ENCODE measurements at places on chromosomes 2 and 18.

DNA sequence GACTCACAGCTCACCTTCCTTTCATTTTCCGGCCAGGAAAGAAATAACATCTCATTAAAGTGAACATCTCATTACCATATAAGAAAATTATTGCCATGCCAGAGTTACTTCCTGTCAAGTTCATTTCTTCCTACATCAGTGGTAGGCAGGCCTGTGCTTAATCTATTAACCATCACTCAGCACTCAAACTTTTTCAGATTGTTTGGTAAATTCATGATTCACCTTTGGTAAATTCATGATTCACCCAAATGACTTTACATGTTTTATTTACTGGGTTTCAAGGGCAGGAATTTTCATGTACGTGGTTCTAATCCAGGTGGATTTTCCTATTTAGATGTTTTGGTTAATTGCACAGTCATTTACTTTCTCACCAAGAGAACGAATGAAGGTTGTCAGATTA is 116.5 kb downstream of the CSRNP3 start:
- DNase-seq = peak; percentile 34

GRCh38 chr2:9060819-9061218 is 57.3 kb upstream of the MBOAT2 start:
- no peak for DNase-seq

GRCh38 chr18:48460929-48461583 is 51.9 kb upstream of the ZBTB7C start:
- peak; percentile 34 for DNase-seq

DNA sequence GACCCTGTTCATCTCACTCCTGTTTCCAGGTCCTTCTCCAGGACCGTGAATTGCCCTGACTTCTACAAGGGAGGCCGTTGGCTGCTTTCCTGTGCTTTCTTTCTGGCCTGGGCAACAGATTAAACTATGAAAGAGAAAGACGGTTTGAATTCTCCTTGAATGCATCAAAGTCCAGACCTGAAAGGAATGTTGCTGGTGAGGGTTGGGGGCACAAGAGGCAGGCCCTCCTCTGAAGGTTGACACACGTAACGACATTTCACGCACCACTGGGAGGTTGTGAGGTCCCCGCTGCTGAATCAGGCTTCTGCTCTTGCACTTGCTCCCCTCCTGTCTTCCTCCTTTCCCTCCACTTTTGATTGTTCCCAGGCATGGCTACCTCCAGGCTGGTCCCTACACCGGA is 141.9 kb downstream of the CYRIA start:
- DNase-seq = no peak

GRCh38 chr18:8763611-8764010 is 58.3 kb downstream of the MTCL1 start:
- no peak for DNase-seq

DNA sequence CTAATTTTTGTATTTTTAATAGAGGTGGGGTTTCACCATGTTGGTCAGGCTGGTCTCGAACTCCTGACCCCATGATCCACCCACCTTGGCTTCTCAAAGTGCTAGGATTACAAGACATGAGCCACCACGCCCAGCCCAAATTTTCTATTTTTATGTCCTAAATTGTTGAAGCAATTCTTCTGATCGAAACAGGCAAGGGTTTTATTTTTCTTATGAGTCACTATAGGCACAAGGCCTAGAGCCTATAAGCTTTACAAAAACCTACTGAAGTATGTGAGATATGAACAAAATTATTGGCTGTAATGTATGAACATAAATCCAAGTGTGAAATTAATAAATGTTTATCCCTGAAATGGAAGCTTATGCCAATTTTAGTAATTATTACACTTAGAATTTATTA is 464.2 kb upstream of the NRP2 start:
- no peak for DNase-seq

DNA sequence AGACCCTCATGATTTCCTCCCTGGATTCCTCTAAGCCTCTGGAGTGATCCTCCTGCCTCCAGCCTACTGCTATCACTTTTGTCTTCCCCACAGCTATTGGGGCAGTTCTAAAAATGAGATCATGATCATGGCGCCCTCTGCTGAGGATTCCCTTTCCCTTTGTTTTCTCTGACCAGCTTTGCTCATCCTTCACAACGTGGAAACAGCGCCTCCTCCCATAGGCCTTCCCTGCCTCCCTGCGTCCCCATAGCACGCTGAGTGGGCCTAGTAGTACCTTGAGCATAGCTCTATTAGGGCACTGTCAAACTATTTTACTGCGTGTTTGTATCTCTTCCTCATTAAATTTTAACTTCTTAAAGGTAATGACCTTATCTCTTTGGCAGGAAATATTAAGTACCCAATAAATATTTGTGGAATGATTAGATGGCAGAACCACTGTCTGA is 207.0 kb upstream of the FANCL start:
- DNase-seq = peak; percentile 42

- no peak for DNase-seq
These were observed 5.5 kb downstream of the PDE11A start for GRCh38 chr2:178066890-178067669.

DNA sequence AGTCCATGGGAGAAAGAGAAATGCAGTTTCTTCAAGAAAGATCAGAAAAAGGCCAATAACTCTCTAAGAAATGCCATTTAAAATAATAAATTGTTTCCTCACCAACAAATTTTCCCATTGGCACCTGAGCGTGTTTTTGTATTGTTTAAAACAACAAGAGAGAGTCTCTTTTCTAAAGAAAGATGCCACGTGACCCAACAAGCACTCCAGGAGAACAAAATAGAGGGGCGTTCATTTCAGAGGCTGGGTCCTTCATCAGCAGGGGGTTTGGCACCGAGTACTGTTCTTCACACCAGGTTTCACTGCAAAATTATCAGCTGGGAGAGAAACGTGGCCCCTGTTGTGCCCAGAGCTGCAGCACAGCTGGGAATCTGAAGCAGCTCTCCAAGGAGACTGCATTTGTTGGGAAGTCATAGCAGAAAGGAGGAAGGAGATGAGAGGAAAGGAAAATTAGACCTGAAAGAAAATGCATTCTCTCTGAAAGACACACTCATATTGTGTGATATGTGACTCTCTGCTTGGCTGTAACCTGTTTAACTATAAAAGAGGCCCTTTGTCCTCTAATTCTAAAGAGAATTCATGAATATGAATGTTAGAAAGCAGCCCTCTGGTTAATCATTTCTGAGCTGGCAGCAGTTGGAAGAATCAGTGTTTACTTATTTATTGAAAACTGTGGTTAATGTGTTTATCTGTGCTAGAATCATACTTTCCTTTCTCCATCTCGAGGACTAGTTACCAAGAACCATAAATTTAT is 205.3 kb upstream of the CDH20 start:
- DNase-seq = no peak

- DNase-seq = no peak
These were observed 504.9 kb downstream of the GALR1 start for GRCh38 chr18:77754475-77755044.

DNA sequence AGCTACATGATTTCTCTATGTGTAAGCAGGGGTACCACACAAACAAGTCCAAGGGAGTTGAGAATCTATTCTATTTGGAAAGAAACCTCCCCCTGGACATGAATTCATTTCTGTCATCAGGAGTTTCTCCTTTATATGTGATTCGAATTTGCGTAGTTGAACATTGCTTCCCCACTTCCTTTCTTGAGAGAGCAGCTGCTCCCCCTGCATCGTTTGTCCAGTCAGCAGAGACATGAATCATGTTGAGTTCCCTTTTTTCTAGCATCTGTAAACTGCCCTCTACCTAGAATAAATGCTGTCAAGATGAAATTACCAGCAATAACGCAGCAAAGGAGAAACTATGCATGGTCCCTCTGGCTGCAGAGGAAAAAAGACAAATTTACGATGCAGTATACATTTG is 73.8 kb downstream of the KIF5C start:
- DNase-seq = no peak

DNA sequence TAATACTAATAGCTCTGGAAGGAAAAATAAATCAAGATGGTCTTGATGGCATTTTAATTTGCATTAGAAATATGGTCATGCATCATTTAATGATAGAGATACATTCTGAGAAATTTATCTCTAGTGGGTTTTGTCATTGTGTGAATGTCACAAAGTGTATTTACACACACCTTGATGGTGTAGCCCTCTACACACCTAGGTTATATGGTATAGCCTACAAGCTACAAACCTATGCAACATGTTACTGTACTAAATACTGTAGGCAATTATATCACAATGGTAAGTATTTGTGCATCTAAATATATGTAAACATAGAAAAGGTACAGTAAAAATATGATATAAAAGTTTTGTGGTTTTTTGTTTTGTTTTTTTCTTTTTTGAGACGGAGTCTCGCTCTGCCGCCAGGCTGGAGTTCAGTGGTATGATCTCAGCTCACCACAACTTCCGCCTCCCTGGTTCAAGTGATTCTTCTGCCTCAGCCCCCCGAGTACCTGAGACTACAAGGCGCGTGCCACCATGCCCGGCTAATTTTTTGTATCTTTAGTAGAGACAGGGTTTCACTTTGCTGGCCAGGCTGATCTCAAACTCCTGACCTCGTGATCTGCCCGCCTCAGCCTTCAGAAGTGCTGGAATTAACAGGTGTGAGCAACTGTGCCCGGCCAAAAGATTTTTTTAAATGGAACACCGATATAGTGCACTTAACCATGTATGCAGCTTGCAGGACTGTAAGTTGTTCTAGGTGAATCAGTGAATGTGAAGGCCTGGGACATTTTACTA is 83.7 kb upstream of the UBXN4 start:
- no peak for DNase-seq

- no peak for DNase-seq
These were observed 25.6 kb downstream of the COBLL1 start for GRCh38 chr2:164816046-164816445.

- peak; percentile 30 for DNase-seq
These were observed 20.6 kb downstream of the HTR2B start for GRCh38 chr2:231104115-231104713.

GRCh38 chr2:134287323-134287722 is 33.5 kb downstream of the MGAT5 start:
- DNase-seq = no peak

GRCh38 chr2:27966466-27966865 is 75.9 kb downstream of the BABAM2 start:
- no peak for DNase-seq

DNA sequence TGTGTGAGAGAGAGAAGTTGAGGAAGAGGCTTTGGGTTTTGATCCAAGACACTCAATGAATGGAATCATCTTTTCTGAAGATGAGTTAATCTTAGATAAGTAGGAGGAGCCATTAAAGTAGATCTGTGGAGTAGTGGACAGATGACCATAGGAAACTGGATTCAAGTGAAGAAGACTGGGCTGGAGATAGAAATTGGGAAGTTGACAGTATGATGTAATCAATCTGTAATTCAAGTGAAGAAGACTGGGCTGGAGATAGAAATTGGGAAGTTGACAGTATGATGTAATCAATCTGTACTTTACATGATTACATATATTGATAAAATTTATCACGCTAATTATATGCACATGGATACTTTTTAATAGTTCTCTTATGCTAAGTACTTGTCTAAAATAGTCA is 92.8 kb downstream of the PHLPP1 start:
- no peak for DNase-seq

DNA sequence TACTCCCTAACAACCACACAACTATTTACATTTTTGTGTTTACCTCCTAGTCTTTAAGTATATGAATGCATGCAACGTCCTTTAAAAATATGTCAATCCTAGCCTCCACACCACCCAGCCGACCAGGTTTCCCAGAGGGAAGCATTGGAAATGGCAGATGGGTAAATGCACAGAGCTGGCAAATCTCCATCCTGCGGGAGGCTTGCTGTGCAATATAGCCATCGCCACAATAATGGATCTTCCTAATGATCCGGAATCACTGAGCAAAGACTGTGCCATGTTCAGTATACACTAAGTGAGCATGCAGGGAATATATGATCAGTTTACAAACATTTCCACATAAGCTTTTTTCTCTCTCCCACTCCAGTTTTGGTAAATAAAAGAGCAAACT is 131.8 kb downstream of the NEDD4L start:
- DNase-seq = no peak

DNA sequence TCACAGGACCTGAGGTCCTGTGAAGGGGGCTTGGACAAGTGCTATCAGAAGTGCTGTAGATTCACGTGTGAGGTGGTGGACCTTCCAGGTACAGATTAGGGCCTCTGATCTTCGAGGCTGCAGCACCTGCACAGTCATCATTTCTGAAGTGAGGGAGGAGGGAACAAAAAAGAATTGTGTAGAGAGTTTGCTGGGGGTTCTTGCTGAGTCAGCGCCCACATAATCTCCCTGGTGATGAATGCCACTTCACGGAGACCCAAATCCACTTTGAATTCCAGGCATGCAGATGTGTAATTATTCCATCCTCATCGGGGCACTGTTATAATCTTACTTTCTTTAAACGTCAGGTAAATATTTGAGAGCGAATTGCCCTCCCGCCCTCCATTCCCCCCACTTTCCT is 128.5 kb upstream of the CAPN13 start:
- no peak for DNase-seq

DNA sequence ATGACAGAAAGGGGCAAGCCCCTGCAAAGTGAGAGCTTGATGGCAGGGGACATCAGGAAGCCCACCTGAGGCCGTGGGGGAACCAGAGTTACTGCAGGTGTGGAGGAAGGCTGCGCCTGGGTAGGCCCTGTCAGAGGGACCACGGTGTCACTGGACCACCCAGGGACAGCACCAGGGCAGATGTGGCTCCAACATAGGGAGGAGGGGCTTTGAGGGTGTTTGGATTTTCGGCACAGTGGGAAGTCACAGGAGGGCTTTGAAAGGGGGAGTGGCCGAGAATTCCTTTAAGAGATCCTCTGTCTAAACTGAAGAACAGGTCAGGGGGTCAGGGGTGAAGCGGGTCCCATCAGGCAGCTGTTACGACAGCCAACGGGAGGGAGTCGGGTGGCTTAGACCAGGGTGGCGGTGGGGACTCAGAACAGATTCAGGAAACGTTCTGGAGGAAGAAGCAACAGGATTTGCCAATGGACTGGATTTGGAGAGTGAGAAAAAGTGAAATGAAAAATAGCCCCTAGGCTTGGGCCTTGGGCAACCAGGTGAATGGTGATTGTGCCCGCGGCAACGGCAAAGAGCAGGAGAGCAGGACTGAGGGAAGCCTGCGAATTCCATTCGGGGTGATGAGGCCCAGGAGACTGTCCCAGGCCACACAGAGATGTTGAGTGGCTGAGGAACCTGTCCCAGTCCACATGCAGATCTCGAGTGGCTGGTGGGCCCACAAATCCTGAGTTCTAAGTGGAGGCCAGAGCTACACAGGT is 166.1 kb downstream of the LAMA1 start:
- DNase-seq = no peak

DNA sequence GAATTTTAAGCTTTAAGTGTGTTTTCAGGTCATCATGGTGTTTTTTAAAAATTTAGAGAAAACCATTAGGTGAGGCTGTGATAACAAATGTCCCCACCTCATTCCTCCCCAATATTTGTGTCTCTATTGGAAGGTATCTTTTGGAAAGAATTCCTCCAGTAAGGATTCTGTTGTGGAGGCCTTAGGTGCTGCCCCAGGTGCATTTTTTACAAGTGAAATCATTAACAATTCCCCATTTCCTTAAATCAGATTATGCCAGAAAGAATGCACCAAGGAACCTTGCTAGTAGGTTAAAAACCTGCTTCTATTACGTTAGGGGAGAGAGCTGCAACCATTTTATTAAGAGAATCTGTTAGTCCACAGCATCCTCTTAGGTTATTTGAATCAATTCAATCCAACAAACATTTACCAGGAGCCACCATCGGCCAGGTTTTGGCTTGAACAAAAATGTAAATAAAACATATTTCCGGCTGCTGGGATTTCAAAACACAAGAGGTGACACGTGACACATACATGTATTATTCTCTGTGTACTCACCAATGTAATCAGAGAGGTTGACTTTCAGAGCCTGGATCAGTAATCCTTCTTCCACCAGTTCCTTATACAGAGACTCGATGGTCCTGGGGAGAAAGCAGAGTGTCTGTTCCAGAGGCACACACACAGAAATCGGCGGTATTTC is 112.5 kb upstream of the ASB18 start:
- DNase-seq = no peak
